ENCODE measurements at places on chromosomes 4 and X.
A peak's percentile ranks its signal among the peaks of the same experiment; 100 is the strongest.

GRCh38 chr4:170011921-170012628, 14.1 kb downstream of the MFAP3L start:
- DNase-seq = no peak

GRCh38 chr4:148442832-148443511, 758 bp upstream of the NR3C2 start:
- DNase-seq = no peak

DNA sequence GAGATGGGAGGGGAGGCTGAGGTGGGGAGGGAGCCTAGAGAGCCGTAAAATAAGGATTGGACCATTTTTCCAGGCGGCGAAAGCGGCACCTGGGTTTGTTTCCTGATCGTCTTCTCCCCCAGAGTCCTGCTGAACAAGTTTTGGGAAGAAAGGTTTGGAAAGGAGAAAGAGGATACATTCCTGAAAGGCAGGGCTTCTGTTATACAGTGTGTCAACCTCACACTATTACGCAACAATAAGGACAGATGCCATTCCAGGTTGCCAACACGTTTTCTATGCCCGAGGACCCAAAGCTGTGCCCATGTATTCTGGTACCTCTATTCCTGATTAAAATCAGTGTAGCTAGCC, 658 bp downstream of the SCOC start:
- DNase-seq = no peak

DNA sequence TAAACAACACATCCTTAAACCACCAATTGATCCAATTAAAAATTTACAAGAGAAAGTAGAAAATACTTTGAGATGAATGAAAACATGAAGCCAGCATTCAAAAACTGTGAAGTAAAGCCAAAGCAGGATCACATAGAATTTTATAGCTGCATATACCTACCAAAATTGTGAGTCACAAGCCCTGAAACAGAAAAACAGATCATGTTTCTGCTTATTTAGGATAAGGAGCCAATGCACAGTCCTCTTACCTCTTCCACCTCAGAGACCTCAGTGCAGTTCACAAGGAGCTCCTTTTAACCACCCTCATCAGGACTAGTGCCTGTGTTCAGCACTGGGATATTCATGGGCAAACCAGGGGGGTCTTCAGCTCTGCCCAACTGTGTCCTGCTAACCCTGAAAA, 386.7 kb downstream of the TECRL start:
- DNase-seq = no peak

GRCh38 chrX:31179203-31179602, 107.4 kb upstream of the FTHL17 start:
- DNase-seq = no peak

DNA sequence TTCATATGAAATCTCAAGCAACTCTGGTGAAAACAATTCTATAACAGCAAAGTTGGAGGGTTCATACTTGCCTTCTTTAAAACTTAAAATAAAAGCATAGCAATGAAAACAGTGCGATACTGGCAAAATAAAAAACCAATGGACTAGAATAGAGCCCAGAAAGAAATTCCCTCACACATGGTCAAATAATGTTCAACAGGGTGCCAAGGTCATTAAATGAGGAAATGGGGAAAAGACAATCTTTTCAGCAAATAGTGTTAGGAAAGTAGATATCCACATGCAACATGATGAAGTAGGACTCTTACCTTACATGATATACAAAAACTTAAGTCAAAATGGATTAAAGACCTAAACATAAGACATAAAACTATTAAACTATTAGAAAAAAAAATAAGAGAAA, 970.2 kb upstream of the AGA start:
- no peak for DNase-seq

DNA sequence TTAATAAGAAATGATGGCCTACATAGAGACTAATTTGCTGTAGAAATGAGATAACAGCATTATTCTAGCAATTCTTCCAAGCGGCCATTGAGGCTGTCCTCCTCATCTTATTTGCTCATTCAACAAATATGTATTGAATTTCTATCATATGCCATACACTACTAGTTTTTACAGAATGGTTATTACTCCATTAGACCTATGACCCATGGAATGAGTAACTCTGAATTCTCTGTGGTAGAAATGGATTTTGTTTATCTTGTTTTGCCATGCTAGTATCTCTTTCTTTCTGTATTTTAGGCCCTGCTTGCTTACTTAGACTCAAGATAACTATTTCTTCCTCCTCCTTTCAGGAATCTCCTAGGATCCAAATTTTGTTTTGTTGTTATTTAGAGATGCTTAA, 103.5 kb downstream of the RPA4 start:
- DNase-seq = no peak

DNA sequence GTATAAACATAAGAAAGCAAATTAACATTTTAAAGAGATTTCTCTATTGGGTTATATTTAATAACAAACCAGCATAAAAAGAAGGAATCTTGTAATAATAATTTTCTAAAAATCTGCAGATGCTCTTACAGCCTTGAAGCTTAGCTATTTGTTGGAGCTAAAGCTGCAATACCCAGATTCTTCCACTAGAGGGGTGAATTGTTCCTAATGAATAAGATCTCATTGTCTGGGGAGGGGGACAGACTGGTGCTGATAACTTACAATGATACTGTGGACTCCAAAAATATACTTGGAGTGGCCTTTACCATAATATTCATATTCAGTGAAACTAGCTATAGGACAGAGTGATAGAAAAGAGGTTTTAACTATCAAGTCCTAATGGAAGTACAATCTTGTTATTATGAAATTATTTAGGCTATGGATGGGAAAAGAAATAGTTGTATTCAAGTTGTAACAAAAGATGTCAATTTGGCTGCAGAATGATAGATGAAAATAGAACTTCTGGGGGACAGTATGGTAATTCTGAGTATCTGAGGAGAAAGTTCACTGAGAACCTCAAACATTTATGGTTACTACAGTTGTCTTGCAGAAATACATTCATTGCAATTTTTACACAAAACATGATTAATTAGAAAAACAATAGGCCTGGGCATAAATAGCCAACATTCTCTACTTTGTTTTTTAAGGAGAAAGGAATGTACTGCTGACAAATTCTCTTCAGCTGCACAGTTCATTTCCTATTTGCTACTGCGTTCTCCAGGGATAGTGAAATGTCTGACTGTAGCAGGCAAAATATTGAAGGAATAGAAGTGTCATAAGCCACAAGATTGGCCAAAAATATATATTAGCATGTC, 443.3 kb downstream of the GBA3 start:
- peak; percentile 7 for DNase-seq

DNA sequence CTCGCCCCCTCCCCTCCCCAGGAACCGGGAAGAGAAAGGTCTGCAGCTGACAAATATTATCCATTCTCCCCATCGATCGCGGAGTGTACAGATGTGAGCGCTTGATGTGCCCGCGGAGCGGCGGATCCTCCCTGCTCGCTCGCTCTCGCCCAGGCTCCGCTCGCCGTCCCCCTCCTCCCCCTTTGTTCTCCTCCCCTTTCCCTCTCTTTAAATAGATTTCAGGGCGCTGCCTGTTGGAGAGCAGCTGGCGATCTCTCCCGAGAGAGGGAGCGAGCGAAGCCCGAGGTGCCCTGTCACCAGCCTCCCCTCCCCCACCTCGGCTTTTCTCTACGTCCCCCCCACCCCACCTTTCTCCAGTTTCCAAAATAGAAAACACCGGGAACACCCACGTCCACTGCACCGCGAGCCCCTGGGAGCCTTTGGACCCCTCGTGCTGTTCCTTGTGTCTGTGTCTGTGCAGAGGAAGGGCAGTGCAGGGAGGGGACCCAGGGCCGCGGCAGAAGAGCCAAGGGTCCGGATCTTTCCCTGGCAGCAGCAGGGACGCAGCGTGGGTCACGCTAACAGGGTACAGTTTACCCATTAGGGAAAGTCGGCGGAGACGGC, 56.6 kb upstream of the BCOR start:
- DNase-seq = no peak

- no peak for DNase-seq
These were observed 196.4 kb upstream of the DDX53 start for GRCh38 chrX:22803353-22803752.

DNA sequence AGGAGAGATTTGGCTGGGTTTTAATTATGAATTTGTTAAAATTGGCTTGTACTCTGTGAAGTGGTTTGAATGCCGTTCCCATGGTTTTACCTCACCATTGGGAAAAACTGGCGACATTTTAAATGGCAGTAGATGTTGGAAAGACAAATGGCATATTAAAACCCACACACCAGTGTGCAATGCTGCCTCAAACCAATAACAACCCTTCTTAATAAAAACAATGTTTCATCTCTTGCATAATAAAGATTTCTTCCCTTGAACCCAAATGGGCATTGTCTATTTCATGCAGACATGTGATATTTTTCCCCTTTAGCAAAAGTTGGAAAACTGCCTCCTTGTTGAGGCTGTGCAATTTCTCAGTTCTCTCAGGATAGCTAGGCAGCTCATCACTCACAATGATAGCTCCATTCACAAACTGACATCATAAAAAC, 33.7 kb downstream of the GABRB1 start:
- DNase-seq = no peak

Data from naive thymus-derived CD4-positive, alpha-beta T cell (primary cell).